Spinal cord (tissue), 10 donors: ENCODE measurements at places on chromosomes 1 and 21. TPM values are rescaled to one million over a fixed set of nuclear protein-coding genes. Genes with fewer than 3 reads are reported as not detected.
A peak's percentile ranks its signal among the peaks of the same experiment; 100 is the strongest.

- DNase-seq, result peak; percentile 87
Observed at GRCh38 chr1:234489007-234489697, 10.2 kb upstream of the TARBP1 start.

Gene GATAD2B
- 35.3 TPM for polyA plus RNA-seq

GRCh38 chr1:88655685-88656299 lies 28.3 kb upstream of the PKN2 start:
- peak; percentile 17 for DNase-seq

Gene FBXO2
- polyA plus RNA-seq, result 44.0 TPM

GRCh38 chr1:186574926-186575325 lies 105.3 kb downstream of the PTGS2 start:
- no peak for DNase-seq
